Panc1 (cell line): ENCODE measurements at places on chromosomes 16 and 17. TPM values are rescaled to one million over a fixed set of nuclear protein-coding genes. Genes with fewer than 3 reads are reported as not detected.
A peak's percentile ranks its signal among the peaks of the same experiment; 100 is the strongest.

The MPP2 gene
- total RNA-seq: 3.5 TPM

- H3K4me1 ChIP-seq: no peaks in the 10 kb centered on the region
- no peaks in the 10 kb centered on the region for H3K36me3 ChIP-seq
- DNase-seq: no peak
- H3K27me3 ChIP-seq: no peaks in the 10 kb centered on the region
- no peak overlapping the region for H3K4me3 ChIP-seq
Observed at GRCh38 chr16:84462296-84463210, 41.9 kb downstream of the MEAK7 start.

GRCh38 chr17:42844271-42844670, at the start of gene AOC2:
Gene AOC2 (plus strand): TSS chr17:42844580. CDS start chr17:42844627, 47 bp downstream.
- no peak within 1 kb of the TSS for H3K27ac ChIP-seq
- H3K4me3 ChIP-seq: no peak within 1 kb of the TSS
- no peaks in the 10 kb centered on the region for H3K4me1 ChIP-seq
- H3K27me3 ChIP-seq: no peaks in the 10 kb centered on the region

DNA sequence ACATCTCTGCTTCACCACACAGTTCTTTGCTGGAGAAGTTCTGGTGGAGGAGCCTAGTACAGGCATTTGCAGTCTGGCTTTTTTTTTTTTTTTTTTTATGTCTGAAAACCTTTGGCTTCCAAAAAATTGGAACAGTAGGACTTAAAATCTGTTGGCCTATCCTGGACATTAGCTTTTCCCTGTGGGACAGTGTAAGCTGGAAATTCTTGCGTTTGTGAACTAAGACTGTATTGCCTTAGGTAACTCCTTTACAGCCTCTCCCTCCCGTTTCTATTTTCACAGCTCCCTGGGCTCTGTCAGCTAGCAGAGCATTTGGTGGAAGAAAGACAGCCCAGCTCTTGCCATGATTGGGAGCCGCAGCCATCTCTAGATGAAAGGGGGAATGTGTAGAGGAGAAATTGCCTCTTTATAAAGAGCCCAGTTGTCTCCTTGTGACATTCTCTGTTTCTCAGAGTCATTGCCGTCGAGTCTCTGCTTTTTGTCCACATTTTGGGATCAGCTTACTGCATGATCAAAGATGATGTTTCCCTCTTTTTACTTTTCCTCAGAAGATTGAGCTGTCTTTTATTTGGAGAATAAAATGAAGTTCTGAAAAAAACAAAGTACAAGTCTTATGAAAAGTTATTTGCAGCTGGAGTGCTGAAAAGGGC, 227.5 kb downstream of the SPECC1 start:
- no peak overlapping the region for H3K27ac ChIP-seq
- H3K4me1 ChIP-seq: no peaks in the 10 kb centered on the region
- peaks cover 3% of the 10 kb centered on the region; the same call in 1 of the 2 replicates for H3K36me3 ChIP-seq

GRCh38 chr16:20610211-20610891, 34.2 kb upstream of the ACSM2B start:
- H3K27me3 ChIP-seq: peaks cover 16% of the 10 kb centered on the region
- H3K36me3 ChIP-seq: no peaks in the 10 kb centered on the region
- DNase-seq: no peak
- no peaks in the 10 kb centered on the region for H3K4me1 ChIP-seq

- no peak for DNase-seq
- H3K27ac ChIP-seq: no peak overlapping the region
- H3K27me3 ChIP-seq: no peaks in the 10 kb centered on the region; the same call in 1 of the 2 replicates
- H3K4me3 ChIP-seq: no peak overlapping the region
- no peaks in the 10 kb centered on the region for H3K36me3 ChIP-seq
Observed at GRCh38 chr17:5874486-5874885, 195.7 kb upstream of the WSCD1 start.

- no peaks in the 10 kb centered on the region for H3K4me1 ChIP-seq
- no peaks in the 10 kb centered on the region for H3K27me3 ChIP-seq
- H3K4me3 ChIP-seq: no peak overlapping the region
- H3K27ac ChIP-seq: no peak overlapping the region
- H3K36me3 ChIP-seq: no peaks in the 10 kb centered on the region
Observed at GRCh38 chr16:88991813-88992350, 14.9 kb upstream of the CBFA2T3 start.

DNA sequence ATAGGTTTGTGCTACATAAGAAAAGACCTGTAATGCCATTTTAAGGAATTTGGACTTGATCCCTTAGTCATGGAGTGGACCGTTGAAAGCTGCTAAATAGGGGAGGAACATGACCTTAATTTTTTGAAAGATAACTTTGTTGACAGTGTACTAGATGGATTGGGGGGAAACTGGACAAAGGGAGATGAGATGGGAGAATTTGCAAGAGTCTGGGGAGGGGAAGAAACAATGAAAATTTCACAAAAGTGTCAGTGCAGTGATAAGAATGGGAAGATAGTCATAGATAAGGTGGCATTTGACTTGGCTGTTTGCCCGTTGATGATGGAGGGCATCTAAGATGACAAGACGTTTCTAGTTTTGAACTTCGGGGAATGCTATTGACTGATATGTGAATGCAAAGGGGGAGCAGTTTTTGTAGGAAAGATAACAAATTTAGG, 22.3 kb upstream of the KRT10 start:
- H3K4me3 ChIP-seq: no peak overlapping the region
- no peaks in the 10 kb centered on the region for H3K36me3 ChIP-seq
- no peaks in the 10 kb centered on the region for H3K4me1 ChIP-seq

GRCh38 chr17:63095459-63095858, 129.4 kb downstream of the TANC2 start:
- no peaks in the 10 kb centered on the region for H3K27me3 ChIP-seq
- H3K4me1 ChIP-seq: no peaks in the 10 kb centered on the region
- no peak overlapping the region for H3K4me3 ChIP-seq
- no peak for DNase-seq

The MAPT gene
- total RNA-seq: 0.59 TPM

- H3K4me3 ChIP-seq: no peak overlapping the region
- H3K27me3 ChIP-seq: no peaks in the 10 kb centered on the region
- no peak overlapping the region for H3K27ac ChIP-seq
- H3K36me3 ChIP-seq: no peaks in the 10 kb centered on the region
- peaks cover 9% of the 10 kb centered on the region for H3K4me1 ChIP-seq
Observed at GRCh38 chr16:57539072-57539796, 2.9 kb upstream of the CCDC102A start.

The ALDH3A1 gene
- total RNA-seq: 0.21 TPM

- no peaks in the 10 kb centered on the region for H3K36me3 ChIP-seq
- H3K27me3 ChIP-seq: no peaks in the 10 kb centered on the region; the same call in 1 of the 2 replicates
- no peak for DNase-seq
- no peaks in the 10 kb centered on the region for H3K4me1 ChIP-seq
- no peak overlapping the region for H3K4me3 ChIP-seq
- no peak overlapping the region for H3K27ac ChIP-seq
Observed at GRCh38 chr16:49486400-49486799, 112.8 kb downstream of the C16orf78 start.

DNA sequence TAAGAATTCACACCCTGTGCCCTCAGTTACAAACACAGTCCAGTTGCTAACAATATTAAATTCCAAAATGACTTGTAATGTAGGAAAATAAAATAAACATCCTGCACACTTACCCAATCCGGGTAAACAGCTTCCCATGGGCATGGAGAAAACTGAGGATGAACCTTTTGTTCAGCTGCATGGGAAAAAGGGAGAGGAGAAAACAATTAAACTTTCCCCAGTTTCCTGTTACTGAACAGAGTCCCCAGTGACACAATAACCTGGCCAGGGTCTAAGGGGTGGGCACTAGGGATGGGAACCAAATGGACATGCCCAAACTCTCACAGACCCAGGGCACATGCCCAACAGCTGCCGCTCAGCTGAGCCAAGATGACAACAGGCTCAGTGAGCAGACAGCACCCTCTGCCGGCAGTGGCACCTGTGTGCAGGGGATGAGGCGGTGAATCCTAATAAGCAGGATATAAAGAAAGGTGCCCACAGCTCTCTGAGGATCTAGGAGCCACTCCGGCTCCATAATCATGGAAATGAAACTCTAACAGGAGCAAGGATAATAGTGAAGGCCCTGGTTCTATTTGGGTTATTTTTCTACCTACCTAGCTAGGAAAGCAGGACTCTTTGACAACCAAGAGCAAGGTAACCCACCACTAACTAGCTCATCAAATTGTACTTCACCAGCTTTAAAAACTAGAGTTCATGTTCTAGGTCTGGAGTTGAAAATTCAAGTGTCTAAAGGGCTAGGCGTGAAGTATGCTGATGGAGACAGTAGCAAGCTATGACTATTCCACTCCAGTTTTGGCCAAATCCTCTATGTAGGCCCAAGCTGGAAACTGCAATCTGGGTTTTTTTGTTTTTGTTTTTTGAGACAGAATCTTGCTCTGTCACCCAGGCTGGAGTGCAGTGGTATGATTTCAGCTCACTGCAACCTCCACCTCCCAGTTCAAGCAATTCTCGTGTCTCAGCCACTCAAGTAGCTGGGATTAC, 58.8 kb downstream of the SMG6 start:
- peak; percentile 57 for DNase-seq
- no peaks in the 10 kb centered on the region for H3K27me3 ChIP-seq
- no peak overlapping the region for H3K27ac ChIP-seq
- peaks cover 2% of the 10 kb centered on the region; the same call in 1 of the 2 replicates for H3K36me3 ChIP-seq
- peaks cover 9% of the 10 kb centered on the region for H3K4me1 ChIP-seq

The SLX4 gene
- 15.5 TPM for total RNA-seq

- H3K36me3 ChIP-seq: no peaks in the 10 kb centered on the region
- DNase-seq: no peak
- peaks cover 35% of the 10 kb centered on the region for H3K4me1 ChIP-seq
- no peak overlapping the region; the same call in 1 of the 2 replicates for H3K27ac ChIP-seq
Observed at GRCh38 chr16:11136600-11136999, 119.4 kb downstream of the SOCS1 start.

- peaks cover 52% of the 10 kb centered on the region for H3K4me1 ChIP-seq
- H3K27ac ChIP-seq: peak overlapping the region; percentile 82
- peaks cover 3% of the 10 kb centered on the region; the same call in 1 of the 2 replicates for H3K36me3 ChIP-seq
- DNase-seq: no peak
Observed at GRCh38 chr17:78379131-78379491, 662 bp downstream of the PGS1 start.

The CCL4L2 gene
- total RNA-seq: not detected

The TMEM238L gene
- total RNA-seq: not detected

- DNase-seq: no peak
- H3K27ac ChIP-seq: no peak overlapping the region
- H3K36me3 ChIP-seq: no peaks in the 10 kb centered on the region
- no peaks in the 10 kb centered on the region for H3K27me3 ChIP-seq
Observed at GRCh38 chr16:21613361-21613760, 14.0 kb downstream of the METTL9 start.
